Panc1 (cell line): ENCODE measurements at places on chromosomes 3 and 15.

GRCh38 chr15:74608786-74609185 lies 6.8 kb upstream of the CLK3 start:
- no peak for DNase-seq

DNA sequence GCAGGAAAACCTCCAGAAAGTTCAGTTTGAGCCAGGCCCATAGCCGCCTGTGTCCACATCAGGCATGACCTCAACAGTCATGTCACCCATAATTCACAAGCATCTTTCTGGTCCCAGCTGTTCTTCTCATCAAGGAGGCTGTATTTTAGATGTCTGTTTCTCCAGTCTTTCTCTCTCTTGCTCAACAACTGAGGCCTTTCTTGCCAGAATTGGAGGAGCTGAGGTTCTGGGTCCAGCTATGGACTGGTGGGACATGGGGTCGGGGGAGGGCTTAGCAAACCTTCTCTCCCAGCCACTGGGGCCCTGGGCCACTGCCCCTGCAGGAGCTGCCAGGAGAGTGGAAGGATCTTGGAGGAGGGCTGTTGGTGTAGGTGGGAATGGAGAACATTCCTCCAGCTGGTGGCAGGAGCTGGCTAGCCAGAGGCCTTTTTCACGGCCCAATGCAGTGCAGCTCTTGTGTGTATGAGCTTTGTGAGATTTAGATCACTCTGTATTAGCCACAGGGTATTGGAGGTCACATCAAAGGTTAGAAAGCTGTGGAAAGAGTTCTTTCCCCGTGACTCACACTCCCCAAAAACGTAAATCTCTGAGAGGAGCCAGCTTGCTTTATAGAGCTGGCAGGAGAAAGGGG lies 23.5 kb downstream of the MAGEF1 start:
- DNase-seq = no peak

- no peak for DNase-seq
Measured at GRCh38 chr3:58039601-58040000, 31.4 kb downstream of the FLNB start.

- DNase-seq = no peak
Measured at GRCh38 chr3:161602475-161602874, 105.9 kb downstream of the OTOL1 start.

- no peak for DNase-seq
Measured at GRCh38 chr15:31300981-31301672, 25.5 kb upstream of the KLF13 start.

DNA sequence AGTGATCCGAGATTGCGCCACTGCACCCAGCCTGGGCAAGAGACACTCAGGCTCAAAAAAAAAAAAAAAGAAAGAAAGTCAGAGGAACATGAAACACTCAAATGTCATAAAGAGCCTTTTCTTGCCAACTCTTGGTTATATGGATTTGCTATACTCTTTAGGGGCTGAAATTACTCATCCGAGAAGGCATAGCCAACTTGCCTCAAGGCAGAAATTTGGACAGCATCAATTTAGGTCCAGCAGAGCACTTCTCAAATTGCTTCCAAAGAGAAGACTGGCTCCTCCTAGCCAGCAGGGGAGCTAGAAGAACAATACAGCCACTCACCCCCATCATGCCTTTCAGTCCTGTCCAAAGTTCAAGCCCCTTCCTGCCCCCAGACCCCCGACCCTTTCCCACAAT lies 43.8 kb downstream of the OSBPL10 start:
- DNase-seq = no peak

DNA sequence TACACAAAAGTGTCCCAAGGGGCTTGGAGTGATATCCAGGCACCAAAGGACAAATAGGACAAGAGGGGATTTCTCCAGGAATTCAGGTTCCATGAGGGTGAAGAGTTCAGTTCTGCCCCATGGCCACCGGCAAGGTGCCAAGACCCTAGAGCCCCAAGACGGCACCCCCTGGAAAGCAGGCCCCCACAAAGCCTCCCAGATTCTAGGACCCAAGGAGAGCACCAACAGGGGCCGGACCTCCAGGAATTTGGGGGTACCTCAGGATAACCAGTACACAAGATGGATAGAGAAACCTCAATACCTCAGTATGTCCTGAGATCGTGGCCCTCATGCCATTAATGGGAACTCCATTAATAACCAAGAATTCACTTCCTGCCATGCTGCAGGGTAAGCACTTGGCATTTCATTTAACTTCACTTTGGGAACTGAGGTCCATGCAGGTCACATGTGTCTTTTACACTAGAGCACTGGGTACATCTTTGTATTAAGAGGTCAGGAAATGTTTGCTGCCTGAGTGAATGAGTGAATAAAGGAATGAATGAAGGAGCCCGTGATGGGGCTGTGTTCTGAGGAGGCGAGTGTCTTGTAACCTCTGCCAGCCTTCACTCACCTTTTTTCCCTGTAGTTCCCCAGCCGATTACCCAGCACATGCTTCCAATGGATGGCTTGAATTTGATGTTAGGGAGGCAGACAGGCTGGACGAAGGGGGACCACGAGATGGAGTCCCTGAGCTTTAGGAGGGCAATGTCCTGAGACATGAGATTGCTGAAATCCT lies 15.5 kb upstream of the PRSS50 start:
- no peak for DNase-seq

GRCh38 chr15:33132722-33133345 lies 61.7 kb downstream of the FMN1 start:
- DNase-seq = peak; percentile 38

DNA sequence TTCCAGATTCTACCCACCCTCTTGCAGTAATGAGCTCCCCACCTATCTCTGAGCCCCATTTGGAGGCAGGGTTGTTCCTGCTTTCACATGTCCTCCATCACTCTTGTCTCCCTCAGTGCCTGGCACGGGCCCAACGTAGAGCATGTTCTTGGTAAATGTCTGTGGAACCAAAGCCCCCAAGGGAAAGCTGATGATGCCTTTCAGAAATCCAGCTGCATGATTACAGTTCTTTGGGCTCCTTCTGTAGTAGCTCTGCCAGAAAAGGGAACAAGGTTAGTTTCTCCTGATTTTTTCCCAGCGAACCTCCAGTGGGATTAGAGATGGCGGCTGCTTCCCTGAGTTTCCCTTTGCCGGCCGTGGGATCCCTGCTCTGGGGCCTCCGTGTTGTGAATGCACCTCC lies 39.3 kb downstream of the CGNL1 start:
- DNase-seq = no peak

- no peak for DNase-seq
Measured at GRCh38 chr3:104939196-104939595, 427.5 kb upstream of the ALCAM start.

DNA sequence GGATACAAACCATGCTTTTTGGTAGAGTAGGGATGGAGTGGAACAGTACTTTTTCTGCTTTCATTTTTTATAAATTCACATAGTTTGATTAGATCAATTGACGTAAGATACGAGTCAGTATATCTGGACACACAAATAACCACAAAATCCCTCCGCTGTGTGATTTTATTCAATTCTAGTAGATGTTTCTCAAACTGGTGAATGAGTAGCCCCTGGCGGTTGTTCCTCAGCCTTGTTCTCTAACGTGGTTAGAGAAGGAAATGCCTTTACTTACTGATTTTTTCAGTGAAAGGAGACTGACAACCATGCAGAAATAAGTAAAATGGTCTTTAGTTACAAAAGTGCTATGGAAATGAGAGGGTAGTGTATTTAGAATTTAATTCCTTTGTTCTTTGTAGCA lies 161.0 kb downstream of the TCF12 start:
- DNase-seq = no peak

DNA sequence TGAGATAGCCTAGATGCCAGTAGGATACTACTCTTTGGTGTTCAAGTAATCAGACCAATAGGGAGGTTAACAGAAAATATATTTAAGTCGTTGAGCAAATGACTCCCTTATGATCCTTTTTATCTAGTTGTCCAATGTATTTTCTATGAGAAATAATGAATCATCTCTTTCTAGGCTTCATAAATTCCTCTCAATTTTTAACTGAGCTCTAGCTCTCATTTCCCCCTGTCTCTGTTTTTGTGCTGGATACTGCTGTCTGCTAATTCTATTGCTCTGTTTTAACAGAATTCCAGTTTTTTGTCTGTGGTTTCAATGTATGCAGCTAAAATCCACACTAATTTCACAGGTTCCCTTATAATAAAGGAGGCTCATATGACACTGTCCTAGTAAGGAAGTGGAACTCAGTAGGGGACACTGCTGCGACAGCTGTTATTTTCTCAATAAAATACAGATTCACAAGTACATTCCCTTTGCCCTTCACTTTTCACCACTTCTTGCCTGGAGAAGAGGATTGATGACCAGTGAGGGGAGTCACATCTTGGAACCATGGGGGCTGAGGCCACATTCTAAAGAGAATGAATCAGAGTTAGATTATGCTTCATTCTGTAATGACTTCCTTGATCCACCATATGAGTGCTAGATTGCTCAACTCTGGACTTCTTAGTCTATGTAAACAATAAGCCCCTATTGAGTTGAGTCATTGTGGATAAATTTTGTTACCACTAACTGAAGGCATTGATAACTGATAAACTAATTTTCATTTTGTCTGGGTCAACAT lies 558.7 kb upstream of the KCNMB2 start:
- no peak for DNase-seq

DNA sequence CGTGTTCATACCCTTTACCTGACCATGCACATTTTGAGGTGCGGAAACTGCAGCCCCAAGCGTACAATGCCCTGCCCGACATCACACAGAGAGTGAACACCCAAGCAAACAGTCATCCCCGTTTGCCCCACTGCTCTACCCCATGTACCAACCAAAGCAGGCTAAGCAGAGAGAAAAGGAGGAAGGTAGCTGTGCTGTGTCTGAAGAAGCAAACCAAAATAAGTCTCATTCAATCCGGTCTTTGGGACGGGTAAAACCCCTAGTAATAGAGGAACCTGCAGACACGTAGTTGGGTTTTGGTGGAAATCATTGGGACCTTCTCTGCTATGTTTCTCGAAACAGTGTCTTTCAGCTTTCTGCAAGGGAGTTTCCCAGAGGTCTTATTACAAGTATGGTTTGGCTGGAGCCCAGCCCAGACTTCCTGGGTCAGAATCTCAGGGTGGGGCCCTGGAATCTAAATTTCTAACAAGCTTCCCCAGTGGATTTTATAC lies 164.6 kb upstream of the HES1 start:
- no peak for DNase-seq

GRCh38 chr15:32884146-32884545 lies 166.3 kb downstream of the GREM1 start:
- no peak for DNase-seq
